ENCODE measurements at places on chromosomes 7 and 10.

GRCh38 chr10:10642189-10642588 is 375.5 kb upstream of the CELF2 start:
- no peak for DNase-seq

DNA sequence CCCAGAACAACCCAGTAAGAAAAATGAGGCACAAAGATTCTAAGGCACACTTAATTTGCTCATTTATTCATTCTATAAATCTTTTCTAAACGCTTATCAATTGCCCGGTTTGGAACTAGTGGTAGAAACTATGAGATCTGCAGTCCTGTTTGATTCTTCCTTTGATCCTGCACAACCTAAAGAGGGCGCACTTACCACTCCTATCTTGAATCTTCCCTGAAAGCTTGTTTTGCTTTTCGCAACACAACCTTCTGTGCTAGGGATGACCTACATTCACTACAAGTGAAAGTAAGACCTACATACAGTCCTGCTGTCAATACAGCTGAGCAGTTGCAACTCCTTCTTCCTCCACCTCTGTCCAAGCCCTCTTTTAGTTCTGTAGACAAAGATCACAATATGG is 12.6 kb upstream of the ARL4A start:
- peak; percentile 40 for DNase-seq

GRCh38 chr7:67843615-67844014 is 847.0 kb downstream of the TYW1 start:
- no peak for DNase-seq

DNA sequence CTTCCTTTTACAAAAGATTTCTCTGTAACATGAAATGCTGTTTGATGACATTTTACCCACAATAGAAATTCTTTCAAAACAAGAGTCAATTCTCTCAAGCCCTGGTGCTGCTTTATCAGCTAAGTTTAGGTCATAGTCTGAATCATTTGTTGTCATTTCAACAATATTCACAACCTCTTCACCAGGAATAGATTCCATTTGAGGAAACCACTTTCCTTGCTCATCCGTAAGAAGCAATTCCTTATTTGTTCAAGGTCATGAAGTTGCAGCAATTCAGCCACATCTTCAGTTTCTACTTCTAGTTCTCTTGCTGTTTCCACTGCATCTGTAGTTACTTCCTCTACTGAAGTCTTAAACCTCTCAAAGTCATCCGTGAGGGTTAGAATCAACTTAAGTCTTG is 315.3 kb downstream of the TYW1 start:
- DNase-seq = peak; percentile 58

GRCh38 chr7:77899516-77899915 is 100.9 kb downstream of the PHTF2 start:
- DNase-seq = no peak

GRCh38 chr7:29871787-29872398 is 65.6 kb downstream of the WIPF3 start:
- DNase-seq = peak; percentile 85

DNA sequence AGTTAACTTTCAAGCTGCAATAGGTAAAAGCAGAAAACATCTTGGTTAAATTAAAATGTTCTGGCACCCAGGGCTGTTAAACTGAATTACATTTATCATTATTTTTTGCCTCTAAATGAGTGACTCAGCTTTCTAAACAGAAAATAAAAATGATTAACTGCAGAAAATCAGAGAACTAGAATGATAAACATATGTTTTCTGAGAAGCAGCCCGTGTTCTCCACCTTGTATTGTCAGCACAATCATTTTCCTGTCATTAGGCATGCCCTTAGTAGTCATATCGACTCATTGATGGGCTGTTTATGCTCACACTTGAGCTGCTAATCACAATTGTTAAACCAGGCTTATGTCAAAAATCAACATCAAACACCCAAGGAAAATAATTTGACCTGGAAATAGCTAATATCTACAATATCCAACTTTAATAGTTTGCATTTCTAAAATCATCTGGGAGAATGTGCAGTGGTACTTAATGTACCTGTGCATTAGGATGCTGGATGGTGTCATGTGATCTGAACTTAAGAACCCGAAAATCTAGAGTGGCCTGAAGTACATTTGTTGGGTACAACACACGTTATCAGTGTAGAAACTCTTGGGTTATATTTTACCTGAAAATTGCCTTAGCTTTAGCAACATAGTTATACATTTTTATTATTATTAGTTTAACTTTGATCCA is 2.3 kb downstream of the MDFIC start:
- DNase-seq = peak; percentile 38

- DNase-seq = peak; percentile 53
Measured at GRCh38 chr10:107790271-107790670, 625.8 kb upstream of the SORCS1 start.

DNA sequence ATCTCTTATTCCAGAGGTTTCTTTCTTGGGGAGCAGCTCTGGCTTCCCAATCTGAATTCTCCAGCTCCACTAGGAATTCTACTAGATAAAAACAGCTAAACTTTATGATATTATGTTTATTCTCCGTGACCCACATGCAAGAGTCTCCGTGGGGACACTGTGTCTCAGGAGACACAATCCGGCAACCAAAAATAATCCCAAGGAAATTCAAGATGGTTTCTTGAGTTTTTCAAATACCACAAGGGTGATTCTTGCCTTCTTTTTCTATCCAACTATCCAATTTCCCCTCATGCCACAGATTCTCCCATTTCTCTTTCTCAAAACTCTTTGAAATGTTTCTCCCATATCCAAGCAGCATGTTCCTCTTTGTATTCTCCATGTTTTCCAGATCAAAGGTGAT is 103.1 kb downstream of the FAS start:
- DNase-seq = no peak

DNA sequence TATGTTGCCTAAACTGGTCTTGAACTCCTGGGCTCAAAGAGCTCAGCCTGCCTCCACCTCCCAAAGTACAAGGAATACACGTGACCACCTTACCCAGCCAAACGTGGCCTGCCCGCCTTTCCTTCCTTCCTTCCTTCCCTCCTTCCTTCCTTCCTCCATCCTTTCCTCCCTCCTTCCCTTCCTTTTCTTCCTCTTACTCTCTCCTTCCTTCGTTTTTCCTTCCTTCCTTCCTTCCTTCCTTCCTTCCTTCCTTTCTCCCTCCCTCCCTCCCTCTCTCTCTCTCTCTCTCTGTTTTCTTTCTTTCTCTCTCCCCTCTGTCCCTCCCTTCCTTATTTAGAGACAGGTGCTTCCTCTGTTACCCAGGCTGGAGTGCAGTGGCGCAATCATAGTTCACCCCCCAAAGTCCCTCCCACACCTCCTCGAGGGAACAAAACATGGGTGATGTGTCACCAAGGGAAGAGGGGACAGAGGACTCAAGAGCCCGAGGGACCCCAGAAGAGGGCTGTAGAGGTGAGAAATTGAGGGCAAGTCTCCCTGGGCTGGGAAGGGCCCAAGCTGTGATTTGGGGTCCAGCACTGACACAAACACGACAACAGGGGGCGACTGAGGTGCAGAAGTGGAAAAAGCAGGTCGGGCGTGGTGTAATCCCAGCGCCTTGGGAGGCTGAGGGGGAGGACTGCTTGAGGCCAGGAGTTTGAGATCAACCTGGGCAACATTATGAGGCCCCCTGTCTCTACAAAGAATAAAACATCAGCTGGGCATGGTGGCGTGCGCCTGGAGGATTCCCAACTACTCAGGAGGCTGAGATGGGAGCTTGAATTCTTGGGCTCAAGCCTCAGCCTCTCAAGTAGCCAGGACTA is 28.1 kb downstream of the EPHB4 start:
- peak; percentile 78 for DNase-seq

GRCh38 chr10:122530177-122530576 is 30.4 kb upstream of the DMBT1 start:
- no peak for DNase-seq

- DNase-seq = no peak
Measured at GRCh38 chr7:10724449-10724848, 249.2 kb upstream of the PHF14 start.

GRCh38 chr10:8073691-8074416 is 19.4 kb downstream of the GATA3 start:
- DNase-seq = no peak

Data from GM23248 (cell line).